ENCODE measurements at places on chromosomes 16 and 17. TPM values are rescaled to one million over a fixed set of nuclear protein-coding genes. Genes with fewer than 3 reads are reported as not detected.

DNA sequence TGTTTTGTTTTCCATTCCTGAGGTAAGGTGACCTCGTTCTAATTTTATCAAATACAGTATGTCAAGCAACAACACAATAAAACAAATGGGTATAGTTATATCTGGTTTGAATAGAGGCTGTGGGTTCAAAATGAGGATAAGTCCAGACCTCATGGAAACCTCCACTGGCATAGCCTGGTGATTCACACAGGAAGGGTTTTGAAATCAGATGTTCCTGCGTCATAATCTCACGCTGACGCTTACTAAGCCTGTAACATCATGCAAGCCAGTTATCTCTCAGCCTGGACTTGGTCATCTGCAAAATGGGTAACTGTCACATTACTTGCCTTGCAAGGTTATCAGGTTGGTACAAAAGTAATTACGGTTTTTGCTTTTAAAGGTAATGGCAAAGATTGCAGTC, 1056.3 kb upstream of the EEF2KMT start:
- DNase-seq: no peak

The ARHGAP44 gene
- total RNA-seq: 0.64 TPM

DNA sequence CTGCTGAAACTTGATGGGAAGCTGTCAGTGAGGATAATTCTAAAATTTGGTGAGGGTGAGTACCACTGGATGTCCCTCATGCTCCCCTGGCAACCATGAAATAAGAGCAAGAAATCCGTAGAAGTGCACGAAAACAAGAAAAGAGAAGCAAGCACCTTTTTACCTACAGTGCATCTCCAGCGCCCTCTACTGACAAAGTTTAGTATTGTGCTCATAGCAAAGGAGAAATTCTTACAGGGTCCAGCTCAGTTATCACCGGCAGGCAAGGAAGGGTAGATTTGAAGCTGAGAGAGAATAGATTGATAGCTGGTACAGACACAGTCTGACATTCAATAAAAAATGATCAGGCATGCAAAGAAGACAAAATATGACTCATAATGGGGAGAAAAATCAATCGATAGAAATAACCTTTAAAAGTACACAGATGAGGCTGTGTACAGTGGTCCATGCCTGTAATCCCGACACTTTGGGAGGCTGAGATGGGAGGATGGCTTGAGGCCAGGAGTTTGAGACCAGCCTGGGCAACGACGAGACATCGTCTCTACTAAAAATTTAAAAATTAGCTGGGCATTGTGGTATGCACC, 28.3 kb upstream of the TEX2 start:
- no peak for DNase-seq

GRCh38 chr16:83308414-83308813, 499.4 kb upstream of the HSBP1 start:
- DNase-seq: peak; percentile 52

DNA sequence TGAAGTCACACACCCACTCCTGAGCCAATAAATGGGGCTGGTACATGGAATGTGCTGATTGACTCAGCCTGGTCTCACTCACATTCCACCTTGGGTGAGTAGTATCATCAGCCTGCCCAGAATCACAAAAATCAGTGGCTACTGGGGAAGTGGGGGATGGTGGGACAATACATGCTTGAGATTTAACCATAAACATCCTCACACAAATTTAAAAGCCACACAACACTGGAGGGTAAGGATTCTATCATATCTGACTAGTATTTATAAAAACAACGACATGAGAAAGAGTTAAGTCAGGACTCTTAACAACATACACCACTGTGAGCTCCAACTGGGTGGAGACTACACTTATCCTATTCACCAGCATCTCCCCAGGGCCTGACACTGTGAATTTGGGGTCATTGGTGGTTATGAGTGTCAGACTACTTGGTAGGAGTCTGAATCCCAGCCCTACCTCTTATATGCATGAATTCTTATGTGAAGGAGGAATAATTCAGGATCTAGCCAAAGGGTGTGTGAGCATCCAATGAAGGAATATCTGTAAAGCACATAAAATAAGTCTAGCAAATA, 26.0 kb upstream of the IRX6 start:
- no peak for DNase-seq

All from fibroblast of villous mesenchyme (primary cell).